ENCODE measurements at places on chromosomes 11 and 22.
A peak's percentile ranks its signal among the peaks of the same experiment; 100 is the strongest.

DNA sequence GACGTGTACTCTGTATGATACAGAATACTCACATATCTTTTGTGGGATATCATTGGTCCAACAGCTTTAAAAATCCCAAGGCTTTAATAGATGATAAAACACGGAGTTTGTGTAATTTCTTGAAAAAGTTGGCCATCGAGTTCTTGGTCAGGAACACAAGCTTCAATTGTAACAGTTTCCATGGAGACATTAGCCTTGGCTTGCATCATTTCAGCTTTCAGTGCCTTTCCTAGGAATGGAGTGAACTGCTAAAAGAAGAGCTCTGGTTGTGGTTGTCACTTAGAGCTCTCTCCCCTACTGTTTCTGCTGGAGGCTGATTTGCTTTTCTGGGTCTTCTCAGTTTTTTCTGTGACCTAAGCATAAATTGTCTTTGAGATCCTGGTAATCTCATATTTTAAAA lies 14.2 kb downstream of the BMAL1 start:
- no peak for DNase-seq

- DNase-seq = no peak
Measured at GRCh38 chr22:32858957-32859356, 57.5 kb downstream of the TIMP3 start.

GRCh38 chr11:32105871-32106560 lies 15.1 kb downstream of the RCN1 start:
- DNase-seq = no peak

GRCh38 chr11:44130751-44131150 lies 35.3 kb downstream of the EXT2 start:
- no peak for DNase-seq

DNA sequence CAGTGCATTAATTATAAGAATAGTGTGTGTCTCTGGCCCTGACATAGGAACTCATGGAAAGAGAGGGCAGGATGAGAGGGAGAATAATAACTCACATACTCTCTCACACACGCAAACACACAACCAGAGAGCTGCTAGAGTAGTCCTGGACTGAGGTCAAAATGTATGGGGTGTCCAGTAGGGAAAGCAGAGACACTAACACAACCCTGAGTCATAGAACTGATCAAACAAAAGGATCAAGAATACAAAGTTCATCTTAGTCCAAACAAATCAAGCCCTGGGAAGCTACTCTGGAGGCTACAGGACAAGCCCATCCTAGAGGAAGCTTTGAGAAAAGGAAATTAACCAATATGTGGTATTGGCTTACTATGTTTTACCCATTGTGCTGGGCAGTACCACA lies 178.5 kb upstream of the GUCY1A2 start:
- DNase-seq = no peak

DNA sequence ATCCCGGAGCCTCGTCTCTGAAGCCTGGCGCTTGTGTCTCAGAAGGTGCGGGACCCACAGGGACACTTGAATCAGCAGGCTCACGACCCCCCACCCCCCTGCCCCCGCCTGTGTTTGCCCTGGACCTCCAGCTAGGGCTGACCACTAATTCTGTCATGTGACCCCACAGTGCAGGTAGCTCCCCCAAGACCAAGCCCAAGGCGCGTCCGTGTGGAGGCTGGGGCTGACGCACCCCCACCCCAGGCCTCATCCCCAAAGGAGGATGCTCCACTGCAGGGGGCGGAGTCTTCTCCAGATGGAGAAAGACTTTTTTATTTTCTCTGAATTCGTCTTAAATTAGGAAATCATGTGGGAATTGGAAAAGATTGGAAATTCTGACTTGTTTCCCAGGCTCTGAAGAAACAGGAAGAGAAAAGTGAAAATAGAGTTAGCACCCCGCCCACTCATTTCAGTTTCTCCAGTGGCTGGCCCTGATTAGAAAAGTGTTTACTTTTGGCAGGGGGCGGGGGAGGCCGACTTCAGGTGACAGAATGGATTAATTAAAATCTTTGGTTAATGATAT lies 1.0 kb upstream of the RELA start:
- DNase-seq = peak; percentile 79

DNA sequence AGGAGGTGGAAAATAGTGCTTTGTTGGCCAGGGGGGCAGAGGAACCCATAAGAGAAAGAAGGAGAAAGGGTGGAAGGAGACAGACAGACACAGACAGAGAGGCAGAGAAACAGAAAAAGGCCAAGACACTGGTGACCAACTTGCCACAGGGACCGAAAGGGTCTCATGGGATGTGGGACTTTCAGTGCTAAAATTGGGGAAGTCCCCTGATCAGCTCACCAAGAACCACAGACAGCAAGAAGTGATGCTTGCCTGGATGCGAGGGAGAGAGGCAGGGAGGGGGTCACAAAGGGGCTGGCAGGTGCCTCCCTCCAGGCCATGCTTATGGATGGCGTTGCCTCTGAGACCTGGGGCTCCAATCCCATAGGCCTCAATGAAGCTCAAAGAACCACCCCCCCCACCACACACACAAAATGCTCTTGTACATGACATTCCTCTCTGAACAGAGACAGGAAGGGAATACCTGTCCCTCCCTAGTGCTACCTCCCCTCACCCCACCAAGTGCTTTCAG lies 413.4 kb downstream of the MN1 start:
- no peak for DNase-seq

GRCh38 chr11:11657218-11657955 lies 35.6 kb upstream of the GALNT18 start:
- no peak for DNase-seq

Data from right hindlimb (tissue), 1 donor.